Immature natural killer cell (primary cell): ENCODE measurements at places on chromosomes 4 and X. TPM values are rescaled to one million over a fixed set of nuclear protein-coding genes. Genes with fewer than 3 reads are reported as not detected.

GRCh38 chrX:114210879-114211278 is 373.0 kb upstream of the HTR2C start:
- H3K27ac ChIP-seq = no peak overlapping the region
- peaks cover 2% of the 10 kb centered on the region for H3K27me3 ChIP-seq
- H3K4me1 ChIP-seq = no peaks in the 10 kb centered on the region
- DNase-seq = no peak
- H3K4me3 ChIP-seq = no peak overlapping the region

- no peak for DNase-seq
- no peak overlapping the region for H3K4me3 ChIP-seq
- no peaks in the 10 kb centered on the region for H3K4me1 ChIP-seq
- H3K36me3 ChIP-seq = no peaks in the 10 kb centered on the region
These were observed 202.1 kb downstream of the HNRNPD start for GRCh38 chr4:82171531-82172155.

DNA sequence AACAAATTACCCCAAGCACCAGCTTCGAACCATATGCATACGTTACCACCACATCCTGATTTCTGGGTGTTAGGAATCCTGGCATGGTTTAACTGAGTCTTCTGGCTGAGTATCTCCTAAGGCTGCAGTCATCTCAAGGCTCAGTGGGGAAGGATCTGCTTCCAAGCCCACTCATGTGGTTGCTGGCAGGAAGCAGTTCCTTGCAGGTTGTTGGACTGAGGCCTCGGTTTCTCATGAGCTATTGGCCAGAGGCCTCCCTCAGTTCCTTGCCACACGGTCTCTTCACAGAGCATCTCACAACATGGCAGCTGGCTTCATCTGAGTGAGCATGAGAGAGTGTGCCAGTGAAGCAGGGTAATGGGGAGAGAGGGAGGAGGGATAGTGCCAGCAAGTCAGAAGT is 96.1 kb upstream of the MTM1 start:
- DNase-seq = no peak
- no peaks in the 10 kb centered on the region for H3K4me1 ChIP-seq
- no peaks in the 10 kb centered on the region for H3K27me3 ChIP-seq
- no peak overlapping the region for H3K27ac ChIP-seq

CCKAR gene
- not detected for polyA plus RNA-seq

KDM5C gene
- polyA plus RNA-seq = 42.8 TPM

- no peak overlapping the region for H3K27ac ChIP-seq
- DNase-seq = no peak
- no peaks in the 10 kb centered on the region for H3K36me3 ChIP-seq
- no peaks in the 10 kb centered on the region for H3K4me1 ChIP-seq
- H3K27me3 ChIP-seq = no peaks in the 10 kb centered on the region
- no peak overlapping the region for H3K4me3 ChIP-seq
These were observed 151.2 kb upstream of the TLL1 start for GRCh38 chr4:165721815-165722214.

DNA sequence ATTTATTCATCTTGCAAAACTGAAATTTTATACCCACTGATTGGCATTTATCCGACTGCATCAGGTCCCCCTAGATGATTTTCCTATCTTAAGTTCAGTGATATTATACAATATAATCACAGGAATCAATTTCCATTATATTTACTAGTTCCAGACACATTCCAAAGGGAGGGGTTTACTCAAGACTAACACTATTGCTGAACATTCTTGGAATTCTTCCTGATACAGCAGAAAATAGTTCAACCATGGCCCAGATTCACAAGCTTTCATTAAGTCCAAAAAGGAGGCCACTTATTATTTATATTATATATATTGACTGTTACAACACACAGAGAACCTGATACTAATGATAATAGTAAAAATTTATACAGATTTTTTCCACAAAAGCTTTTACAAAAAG is 2353.6 kb downstream of the PCDH7 start:
- no peak for DNase-seq
- H3K36me3 ChIP-seq = no peaks in the 10 kb centered on the region
- H3K4me1 ChIP-seq = no peaks in the 10 kb centered on the region
- H3K27ac ChIP-seq = no peak overlapping the region

SMPX gene
- polyA plus RNA-seq = not detected

DNA sequence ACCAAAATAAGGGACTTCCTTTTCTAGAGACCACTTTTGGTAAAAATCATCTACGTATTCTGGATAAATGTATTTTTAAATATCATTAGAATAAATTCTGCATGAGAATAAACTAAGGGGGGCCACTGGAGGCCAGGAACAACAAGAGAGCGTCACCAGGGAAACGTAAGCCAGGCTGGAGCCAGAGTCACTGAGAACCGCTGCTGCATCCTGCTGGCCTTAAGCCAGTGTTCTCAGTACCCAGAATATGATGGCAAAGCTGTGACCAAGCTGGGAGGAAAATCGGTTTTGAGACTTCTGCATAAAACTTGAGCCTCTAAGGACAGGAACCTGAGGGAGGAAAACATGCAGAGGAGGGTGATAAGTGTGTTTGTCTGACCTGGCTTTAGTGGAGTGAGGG is 63.0 kb upstream of the FAM9A start:
- no peaks in the 10 kb centered on the region for H3K36me3 ChIP-seq
- no peaks in the 10 kb centered on the region for H3K4me1 ChIP-seq
- H3K27me3 ChIP-seq = peaks cover 8% of the 10 kb centered on the region
- no peak overlapping the region for H3K27ac ChIP-seq
- no peak for DNase-seq

DNA sequence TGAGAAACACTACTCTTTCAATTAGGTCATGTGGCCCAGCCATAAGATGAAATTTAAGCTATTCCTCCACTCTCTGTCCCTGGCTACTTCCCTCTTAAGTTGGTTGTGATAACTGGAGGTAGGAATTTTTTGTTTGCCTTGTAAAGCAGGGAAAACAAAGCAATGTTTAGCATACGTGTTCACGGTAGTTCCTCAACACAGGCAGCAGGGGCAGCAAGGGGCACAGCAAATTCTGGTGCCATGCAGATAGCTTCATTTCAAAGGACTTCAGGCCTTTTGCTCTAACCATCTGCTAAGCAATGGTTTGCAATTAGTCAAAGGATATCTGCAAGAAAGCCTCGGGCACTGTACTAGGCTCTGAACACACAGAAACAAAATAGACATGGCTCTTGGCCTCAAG is 330.2 kb downstream of the ZIC3 start:
- no peak overlapping the region for H3K4me3 ChIP-seq
- H3K36me3 ChIP-seq = no peaks in the 10 kb centered on the region
- peaks cover 2% of the 10 kb centered on the region for H3K27me3 ChIP-seq
- H3K27ac ChIP-seq = no peak overlapping the region
- DNase-seq = no peak
- no peaks in the 10 kb centered on the region for H3K4me1 ChIP-seq

DNA sequence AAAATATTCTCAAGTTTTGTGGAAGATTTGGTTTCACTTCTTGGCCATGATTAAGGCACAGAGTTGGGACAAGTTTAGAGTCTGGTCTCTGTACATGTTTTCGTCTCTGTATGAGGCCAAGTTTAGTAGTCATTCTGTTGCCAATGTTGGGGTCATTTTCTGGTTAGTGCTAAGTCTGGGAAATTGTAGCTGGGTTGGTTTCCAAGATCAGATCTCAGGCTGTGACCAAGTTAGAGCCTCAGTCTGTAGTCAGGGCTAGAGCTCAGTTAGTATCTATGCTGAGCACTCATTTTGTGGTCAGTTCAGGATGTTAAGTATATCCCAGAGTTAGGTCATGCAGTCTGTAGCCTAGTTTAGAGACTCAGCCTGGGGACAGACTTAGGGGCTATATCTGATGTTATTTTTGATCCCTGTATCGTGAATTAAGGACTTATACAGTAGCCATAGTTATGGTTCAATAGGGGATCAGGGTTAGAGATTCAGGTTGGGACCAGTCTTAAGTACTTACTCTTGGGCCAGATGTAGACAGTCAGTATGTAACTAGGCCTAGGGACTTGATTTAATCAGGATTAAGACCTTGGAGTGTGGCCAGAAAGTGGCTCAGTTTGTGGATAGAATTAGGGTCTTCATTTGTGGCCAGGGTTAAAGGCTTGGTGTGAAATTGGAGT is 6.6 kb upstream of the ENOX2 start:
- no peaks in the 10 kb centered on the region for H3K4me1 ChIP-seq
- H3K27ac ChIP-seq = no peak overlapping the region
- no peak for DNase-seq
- no peaks in the 10 kb centered on the region for H3K36me3 ChIP-seq
- no peaks in the 10 kb centered on the region for H3K27me3 ChIP-seq
- H3K4me3 ChIP-seq = no peak overlapping the region

- H3K27ac ChIP-seq = no peak overlapping the region
- peaks cover 10% of the 10 kb centered on the region for H3K27me3 ChIP-seq
- no peak overlapping the region for H3K4me3 ChIP-seq
- H3K4me1 ChIP-seq = peaks cover 4% of the 10 kb centered on the region
- no peak for DNase-seq
- H3K36me3 ChIP-seq = no peaks in the 10 kb centered on the region
These were observed 3.0 kb downstream of the PDLIM3 start for GRCh38 chr4:185532293-185532692.
